ENCODE measurements at places on chromosomes 2 and 18.

- DNase-seq: peak; percentile 9
These were observed 447.1 kb downstream of the TMEM182 start for GRCh38 chr2:103208916-103209315.

DNA sequence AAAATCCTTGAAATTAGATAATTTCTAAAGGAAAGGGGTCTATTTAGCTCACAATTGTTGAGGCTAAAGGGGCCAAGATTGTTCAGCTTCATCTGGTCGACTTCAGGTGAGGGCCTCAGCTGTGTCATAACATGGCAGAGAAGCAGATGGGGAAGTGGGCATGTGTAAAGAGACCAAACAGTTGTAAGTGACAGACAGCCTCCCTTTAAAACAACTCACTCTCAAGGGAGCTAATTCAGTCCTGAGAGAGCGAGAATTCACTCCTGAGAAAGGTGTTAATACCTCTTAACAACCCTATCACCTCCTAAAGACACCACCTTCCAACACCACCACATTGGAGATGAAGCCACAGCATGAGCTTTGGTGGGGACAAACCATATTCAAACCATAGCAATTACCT, 62.4 kb downstream of the KCMF1 start:
- DNase-seq: no peak

GRCh38 chr18:3368193-3368592, 81.8 kb upstream of the TGIF1 start:
- DNase-seq: no peak

GRCh38 chr2:16578081-16578480, 87.6 kb downstream of the CYRIA start:
- no peak for DNase-seq

GRCh38 chr18:42752916-42753315, 362.6 kb downstream of the RIT2 start:
- no peak for DNase-seq

DNA sequence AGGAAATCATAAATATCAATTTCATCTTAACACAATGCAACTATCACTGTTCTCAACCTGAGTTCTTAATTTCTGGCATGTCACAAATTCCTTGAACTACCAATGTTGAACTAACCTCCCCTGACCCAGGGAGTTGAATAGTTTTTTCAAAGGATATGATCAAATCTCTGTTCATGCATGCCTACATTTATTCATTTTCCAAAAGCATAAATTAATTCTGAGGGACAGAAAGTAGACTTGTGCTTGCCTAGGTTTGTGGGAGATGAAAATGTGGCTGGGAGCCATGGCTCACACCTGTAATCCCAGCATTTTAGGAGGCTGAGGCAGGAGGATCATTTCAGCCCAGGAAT, 175.7 kb downstream of the TGIF1 start:
- DNase-seq: no peak

DNA sequence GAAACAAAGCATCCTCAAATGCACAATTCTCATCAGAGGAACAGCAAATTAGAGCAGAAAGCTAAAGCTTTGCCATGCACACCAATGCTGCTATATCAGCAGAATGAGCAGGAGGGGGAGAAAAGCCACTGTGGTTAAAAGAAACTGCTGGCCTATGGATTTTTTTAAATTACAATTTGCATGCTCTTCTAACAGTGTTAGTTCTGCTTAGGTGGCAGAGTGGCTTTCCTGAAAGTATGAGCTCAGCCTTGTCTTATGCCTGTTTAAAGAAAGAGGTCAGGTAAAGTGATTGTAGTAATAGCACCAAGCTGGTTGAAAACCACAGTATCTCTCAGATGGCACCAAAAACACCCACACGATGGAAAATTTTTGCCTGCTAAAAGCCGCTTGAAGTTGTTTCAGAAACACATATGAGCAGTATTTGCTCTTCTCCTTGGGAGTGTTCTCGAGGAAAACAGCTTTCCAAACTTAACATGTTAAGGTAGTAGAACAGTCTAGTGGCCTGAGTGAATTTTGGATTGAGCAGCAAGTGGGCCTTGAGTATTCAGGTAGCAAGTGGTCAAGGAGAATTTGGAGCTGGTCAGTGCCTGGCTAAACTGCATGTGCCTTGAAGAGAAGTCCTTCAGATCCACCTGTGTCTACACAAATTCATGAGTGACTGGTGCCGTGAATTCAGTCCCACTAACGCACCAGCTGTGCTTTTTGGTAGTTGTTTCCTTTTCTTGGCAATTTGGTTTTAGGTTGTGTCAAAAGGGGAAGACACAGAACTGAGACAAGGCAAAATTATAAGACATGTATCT, 19.6 kb upstream of the NDUFV2 start:
- DNase-seq: no peak

DNA sequence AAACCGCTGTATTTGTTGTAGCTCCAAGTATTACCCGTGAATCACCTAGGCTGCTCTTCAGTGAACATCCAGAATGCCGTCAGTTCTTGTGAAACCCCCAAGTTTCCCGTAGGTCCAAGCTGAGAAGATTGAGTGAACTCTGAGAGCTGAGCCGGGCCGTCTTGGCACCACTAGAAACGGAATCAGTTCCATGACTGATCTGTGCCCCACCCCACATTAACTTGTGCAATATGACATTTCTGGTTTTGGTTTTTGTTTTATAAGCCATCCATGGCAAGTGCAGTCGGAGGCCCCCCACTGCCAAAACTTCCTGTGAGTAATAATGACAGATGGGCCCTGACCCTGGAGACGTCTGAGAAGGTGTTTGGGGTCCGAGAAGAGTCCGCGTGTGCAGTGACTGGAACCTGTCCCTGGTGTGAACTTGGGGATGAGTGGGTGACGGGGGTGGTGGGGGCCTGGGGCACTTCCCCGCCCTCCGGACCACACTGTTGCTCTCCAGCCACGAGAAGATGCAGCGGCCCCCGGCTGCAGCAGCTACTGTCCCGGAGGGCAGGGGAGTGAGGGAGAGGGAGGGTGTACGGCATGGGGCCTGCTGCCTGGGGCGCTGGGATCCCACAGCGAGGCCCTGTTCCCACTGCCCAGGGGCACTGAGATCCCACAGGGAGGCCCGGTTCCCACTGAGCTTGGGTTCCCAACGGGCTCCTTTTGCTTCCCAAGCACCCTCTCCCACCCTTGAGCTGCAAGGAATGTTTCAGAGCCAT, 26.5 kb downstream of the NFATC1 start:
- no peak for DNase-seq

DNA sequence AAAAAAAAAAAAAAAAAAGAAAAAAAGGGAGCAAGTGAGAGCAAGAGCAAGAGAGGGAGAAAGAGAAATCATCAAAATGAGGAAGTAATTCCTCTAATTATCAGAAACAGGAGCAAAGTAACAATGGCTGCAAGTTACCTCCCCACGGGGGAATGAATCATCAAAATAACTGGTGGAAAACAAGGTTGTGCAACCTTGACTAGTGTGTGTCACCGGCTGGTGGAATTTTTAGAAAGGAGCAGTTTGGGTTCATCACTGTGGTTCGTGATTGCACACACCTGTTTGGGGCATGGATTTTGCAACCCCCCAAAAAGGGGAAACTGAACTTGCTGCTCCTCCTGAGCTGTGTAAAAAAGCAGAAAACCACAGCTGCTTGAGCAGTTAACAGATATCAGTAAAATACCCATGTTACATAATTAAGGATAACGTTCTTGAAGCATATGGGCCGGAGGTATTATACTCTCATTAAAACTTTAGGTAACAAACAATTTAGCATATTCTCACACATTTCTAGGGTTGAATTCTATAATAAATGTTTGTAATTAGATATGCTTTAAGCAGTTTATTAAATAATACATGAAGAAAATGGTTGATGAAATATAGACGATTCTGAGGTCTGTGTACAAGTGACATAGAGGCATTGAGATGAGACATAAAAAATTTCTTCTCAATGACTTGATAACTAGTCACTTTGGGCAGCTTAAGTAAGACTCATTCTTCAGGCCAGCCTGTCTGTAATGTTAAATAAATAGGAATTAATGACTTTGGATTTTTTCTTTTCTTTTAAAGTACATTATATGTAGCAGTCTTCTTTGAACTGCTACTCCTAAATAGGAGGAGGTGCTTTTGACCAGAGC, 184.2 kb upstream of the ZEB2 start:
- no peak for DNase-seq

- peak; percentile 64 for DNase-seq
These were observed 78.5 kb downstream of the ACSL3 start for GRCh38 chr2:222939208-222939856.

GRCh38 chr18:78913395-78913794, 66.2 kb upstream of the SALL3 start:
- DNase-seq: no peak

GRCh38 chr2:120930236-120930635, 194.6 kb downstream of the GLI2 start:
- DNase-seq: no peak

DNA sequence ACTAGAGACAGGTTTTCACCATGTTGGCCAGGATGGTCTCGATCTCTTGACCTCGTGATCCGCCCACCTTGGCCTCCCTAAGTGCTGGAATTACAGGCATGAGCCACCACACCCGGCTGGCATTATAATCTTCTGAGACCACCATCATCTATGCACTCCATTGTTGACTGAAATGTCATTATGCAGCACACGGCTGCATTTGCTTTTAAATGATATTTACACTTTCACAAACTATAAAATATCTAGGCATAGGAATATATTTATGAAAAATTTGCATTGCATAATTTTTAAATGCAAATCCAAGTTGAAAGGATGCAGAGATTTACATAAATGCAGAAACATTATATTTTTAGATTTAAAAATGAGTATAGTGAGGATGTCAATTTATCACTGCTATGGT, 30.0 kb upstream of the ANKRD44 start:
- no peak for DNase-seq

DNA sequence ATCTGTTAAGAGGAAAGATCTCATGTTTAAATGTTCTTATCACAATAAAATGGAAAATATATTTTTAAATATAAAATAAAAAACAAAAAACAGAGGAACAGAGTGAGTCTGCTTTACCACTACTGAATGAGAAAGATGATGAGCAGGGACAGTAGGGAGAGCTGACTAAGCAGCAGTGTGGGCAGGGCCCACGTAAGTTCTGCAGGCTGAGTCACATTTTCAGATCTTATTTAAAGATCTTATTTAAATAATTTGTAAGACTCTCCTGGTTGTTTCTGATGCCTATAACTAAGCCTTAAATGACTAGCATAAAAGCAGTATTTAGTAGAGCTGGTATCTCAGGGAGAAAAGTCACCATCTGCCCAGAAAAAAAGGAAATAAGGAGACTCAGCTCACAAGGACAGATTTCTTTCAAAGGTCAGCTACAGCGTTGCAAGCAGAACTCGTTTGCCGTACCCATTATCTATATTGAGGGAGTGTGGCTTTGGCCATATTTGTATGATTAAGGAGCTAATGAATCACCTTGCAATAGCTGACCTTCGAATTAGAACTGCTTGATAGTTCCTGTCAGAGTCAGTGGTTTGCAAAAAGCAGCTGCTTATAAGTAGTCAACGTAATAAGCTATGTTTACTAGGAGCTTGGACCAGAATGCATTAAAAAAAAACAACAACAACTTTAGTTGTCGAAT, 322.1 kb upstream of the CHAC2 start:
- no peak for DNase-seq

DNA sequence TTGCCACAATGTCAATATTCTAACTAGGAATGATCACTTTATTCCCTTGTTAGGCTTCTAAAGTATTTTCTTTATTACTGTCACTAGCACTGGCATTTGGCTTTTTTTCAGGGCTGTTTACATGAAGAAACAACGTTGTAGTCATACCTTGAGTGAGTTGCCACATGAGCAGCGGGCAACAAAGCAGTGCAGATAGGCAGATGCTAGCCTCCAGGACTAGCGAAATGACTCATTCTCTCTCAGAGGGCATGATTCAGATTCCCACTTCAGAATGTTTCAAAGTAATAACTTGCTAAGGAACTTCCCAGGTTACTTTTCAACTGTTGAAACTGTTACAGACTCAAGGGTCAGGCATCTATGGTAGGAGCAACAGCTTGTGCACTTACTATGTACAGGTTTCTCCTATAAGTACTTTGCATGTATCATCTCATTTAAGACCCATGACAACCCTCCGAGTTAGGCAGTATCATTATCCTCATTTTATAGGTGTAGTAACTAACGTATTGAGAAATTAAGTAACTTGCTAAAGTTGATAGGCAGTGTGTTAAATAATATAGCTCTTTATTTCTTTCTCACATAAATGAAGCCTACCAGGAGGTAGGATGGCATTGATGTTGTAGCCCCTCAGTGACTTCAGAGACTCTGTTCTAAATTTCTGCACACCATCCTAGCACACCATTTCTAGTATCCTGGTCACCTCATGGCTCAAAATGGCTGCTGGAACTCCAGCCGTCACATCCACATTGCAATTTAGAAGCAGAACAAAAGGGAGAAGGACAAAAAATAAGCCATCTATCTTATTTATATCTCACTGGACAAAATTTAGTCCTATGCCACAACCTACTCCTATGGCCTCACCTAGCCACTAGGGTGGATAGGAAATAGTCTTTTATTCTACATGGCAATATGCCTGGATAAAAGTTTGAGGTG, 83.3 kb downstream of the ICOS start:
- DNase-seq: peak; percentile 66

DNA sequence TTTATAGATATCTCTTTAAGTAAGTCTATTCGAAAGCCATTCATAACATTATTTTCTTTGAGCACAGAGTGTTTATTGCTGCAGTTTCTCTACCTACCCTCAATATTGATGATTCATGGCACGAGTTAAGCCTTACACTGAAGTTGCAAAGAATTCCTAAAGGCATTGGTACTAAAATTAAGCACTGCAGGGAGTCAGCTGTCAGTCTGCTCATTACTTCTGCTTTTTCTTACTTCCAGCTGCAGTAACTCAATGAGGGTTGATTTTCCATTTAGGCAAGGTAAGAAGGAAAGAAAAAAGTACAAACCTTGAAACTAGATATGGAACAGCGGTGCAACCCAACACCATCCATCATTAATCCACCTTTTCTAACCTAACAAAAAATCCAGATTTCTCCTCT, 65.2 kb downstream of the RNF152 start:
- no peak for DNase-seq

DNA sequence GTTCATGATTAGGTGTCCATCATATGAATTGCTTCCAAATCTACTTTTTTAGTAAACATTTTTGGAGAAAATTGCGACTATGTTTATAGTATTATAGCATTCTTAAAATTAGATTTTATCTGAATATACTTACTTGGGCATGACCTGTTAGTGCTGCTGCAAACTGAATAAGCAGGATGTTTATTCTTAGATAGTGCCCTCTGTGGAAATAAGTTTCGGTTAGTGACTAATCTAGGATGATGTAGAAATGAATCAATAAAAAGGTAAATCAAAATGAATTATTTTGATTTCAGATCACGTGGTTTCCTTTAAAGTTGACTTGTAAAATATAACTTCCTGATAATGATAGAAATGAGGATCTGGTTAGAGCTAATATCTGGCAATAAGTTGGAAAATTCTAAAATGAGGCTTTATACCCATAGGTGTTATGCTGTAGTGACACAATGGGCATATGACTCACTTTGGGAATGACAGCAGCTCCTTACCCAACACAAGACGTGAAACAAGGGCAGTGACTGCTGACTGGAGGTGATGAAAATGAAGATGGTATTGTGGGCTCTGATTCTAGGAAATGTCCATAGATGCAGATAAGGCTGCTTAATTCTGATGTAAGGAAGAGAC, 165.8 kb upstream of the TCF4 start:
- no peak for DNase-seq

GRCh38 chr2:53784436-53784835, 2.3 kb downstream of the ASB3 start:
- DNase-seq: no peak

Measured in DMS53 (cell line).